ENCODE measurements at places on chromosomes 7 and 10.
A peak's percentile ranks its signal among the peaks of the same experiment; 100 is the strongest.

- no peak for DNase-seq
Observed at GRCh38 chr10:123433539-123433938, 232.6 kb upstream of the GPR26 start.

- DNase-seq = no peak
Observed at GRCh38 chr10:90937645-90938258, 16.9 kb upstream of the ANKRD1 start.

- DNase-seq = no peak
Observed at GRCh38 chr7:146875981-146876380, 759.4 kb downstream of the CNTNAP2 start.

GRCh38 chr7:30630986-30631385 is 36.3 kb downstream of the GARS1 start:
- no peak for DNase-seq

DNA sequence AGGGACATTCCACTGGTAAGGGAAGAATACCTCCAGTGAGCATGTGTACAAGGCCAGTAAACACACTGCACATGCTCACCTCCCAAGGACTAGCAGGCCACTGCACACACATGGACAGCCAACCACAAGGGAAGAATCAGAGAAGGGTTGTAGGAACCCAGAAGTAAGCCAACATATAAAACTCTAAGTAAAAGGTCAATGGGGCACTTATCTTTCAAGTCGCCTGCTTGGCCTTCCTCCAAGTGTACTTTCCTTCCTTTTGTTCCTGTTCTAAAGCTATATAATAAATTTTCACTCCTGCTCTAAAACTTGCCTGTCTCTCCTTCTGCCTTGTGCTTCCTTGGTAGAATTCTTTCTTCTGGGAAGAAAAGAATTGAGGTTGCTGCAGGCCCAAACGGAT is 33.0 kb downstream of the ORC5 start:
- no peak for DNase-seq

- DNase-seq = peak; percentile 30
Observed at GRCh38 chr10:77989081-77989724, 40.1 kb downstream of the POLR3A start.

DNA sequence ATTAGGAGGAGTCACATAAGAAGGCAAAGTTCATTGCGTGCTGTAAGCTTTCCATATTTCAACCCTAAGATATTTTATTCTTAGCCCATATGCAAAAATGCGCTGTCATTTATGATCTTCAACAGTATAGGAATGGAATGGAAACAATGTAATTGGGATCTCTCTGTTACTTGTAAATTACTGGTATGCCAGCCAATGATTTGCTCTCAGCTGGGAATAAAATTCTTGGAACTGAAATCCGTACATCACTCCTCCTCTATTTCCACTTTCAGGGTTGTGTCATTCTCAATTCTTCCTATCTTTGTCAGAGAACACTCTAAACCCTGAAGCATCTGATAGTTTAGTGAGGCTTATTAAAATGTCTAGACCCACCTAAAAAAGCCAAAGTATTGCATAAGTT is 80.7 kb upstream of the STEAP4 start:
- DNase-seq = no peak

Data from MG63 (cell line).